Aortic smooth muscle cell (primary cell): ENCODE measurements at places on chromosomes 4 and X. TPM values are rescaled to one million over a fixed set of nuclear protein-coding genes. Genes with fewer than 3 reads are reported as not detected.

AMBN gene
- not detected in 2 replicates for total RNA-seq

RAB9B gene
- total RNA-seq: 0.50 and 0.66 TPM in 2 replicates

CMC4 gene
- total RNA-seq: 7.7 and 9.5 TPM in 2 replicates

C4orf50 gene
- total RNA-seq: not detected in 2 replicates

TIMM17B gene
- total RNA-seq: 22.9 and 30.3 TPM in 2 replicates

NLRP2B gene
- total RNA-seq: not detected in 2 replicates

AIMP1 gene
- 26.2 and 29.3 TPM in 2 replicates for total RNA-seq

CTAG2 gene
- total RNA-seq: not detected in 2 replicates

ARMCX1 gene
- 64.3 and 75.3 TPM in 2 replicates for total RNA-seq

MAGEA2B gene
- total RNA-seq: not detected in 2 replicates

TGIF2LX gene
- total RNA-seq: not detected in 2 replicates

PRKX gene
- 6.6 and 8.1 TPM in 2 replicates for total RNA-seq

SOWAHD gene
- total RNA-seq: 0.13 TPM in 1 of 2 replicates, not detected in the other
